OCI-LY7 (cell line): ENCODE measurements at places on chromosomes 7 and 10. TPM values are rescaled to one million over a fixed set of nuclear protein-coding genes. Genes with fewer than 3 reads are reported as not detected.

GRCh38 chr7:85065888-85066485, 120.9 kb downstream of the SEMA3D start:
- no peak for DNase-seq

GRCh38 chr10:43623351-43623750, 17.1 kb downstream of the ZNF485 start:
- peak; percentile 15 for DNase-seq

DNA sequence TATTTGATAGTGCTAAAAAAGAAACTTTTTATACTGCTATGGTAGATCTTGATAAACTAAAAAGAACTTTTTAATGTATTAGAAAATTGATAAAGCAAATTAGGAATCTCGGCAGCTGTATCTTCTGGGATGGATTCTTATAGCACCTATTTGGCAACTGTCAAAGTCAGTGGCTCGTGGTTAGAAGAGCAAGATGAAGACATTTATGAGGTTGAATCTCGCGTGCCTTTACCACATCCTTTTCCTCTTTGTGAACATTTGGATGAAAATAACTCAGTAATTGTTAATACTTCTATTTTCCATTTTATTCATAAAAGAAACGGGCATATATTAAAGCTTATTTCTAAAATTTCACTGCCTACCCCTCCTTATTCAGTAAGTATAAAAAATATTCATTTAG, 76.2 kb downstream of the CYP51A1 start:
- DNase-seq, result peak; percentile 15

- no peak for DNase-seq
Observed at GRCh38 chr7:53358269-53358668, 322.8 kb downstream of the POM121L12 start.

DNA sequence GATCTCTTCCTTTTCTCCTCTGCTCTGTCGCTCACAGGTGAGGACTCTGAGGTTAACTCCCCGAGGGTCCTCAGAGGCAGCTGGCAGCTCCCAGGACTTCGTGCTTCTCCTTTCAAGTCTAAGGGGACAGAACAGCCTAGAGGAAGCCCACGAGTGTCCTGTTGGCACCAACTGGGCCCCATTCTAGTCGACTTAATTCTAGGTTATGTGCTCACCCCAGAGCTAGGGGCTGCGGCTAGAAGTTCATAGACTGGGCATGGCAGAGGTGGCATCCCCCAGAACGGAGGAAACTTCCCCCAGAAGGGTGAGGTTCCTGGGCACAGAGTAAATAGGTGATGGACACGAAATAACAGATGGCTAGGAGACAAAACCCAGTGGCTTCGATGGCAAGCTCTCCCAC, 259.4 kb downstream of the TEX36 start:
- no peak for DNase-seq

The MOGAT3 gene
- total RNA-seq, result not detected in 2 replicates

GRCh38 chr7:40279991-40280390, 145.2 kb downstream of the SUGCT start:
- DNase-seq, result no peak
